ENCODE measurements at places on chromosomes 7 and 10.

DNA sequence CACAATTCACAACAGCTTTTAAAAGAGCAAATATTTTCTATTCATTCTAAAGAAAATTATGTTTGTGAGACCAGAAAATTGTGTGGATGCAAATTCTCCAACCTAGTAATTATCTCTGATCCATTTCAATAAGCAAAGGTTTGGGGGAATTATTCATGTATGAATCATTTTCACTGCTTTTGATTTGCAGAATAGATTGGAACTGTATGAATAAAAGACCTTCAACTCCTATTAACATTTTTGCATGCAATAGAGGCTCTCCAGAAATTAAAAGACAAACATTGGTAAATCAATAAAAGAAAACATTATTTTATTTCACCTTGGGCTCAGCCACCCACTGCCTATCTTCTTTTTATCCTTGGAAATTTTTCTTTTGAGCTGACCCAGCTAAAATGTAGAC lies 43.5 kb downstream of the FEZF1 start:
- no peak for DNase-seq

GRCh38 chr7:135430626-135431025 lies 79.3 kb downstream of the CNOT4 start:
- no peak for DNase-seq

DNA sequence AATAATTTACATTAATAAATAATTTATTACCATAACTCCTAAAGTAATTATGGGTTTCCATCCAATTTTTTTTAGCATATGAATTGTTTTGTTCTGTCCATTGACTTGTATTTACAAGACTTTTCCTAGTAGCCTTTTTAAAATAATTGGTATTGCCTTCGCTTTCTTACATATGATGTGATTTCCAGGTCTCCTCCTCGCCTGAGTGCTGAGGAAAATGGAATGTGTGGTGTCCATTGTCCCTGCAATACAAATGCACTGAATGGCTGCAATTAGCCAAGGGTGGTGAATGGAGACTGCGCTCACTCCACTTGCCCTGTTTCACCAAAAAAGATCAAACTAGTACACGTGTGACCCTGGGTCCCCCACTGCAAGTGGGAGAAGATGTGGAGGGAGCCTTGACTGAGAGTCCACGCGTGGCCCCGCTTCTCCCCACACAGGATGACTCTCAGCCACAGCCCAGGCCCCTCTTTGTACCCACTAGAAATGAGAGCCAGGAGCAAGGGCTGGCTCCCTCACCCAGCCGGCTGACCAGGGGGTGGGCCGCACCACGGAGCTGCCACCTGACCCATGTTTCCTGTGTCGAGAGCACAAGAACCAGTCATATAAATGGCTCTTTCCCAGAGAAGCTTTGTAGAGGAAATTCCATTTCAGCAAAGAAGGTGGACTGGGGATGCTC lies 52.6 kb downstream of the FAM53B start:
- no peak for DNase-seq

GRCh38 chr7:36208997-36209813 lies 56.2 kb downstream of the EEPD1 start:
- DNase-seq: no peak

GRCh38 chr7:70384024-70384423 lies 747.9 kb upstream of the GALNT17 start:
- no peak for DNase-seq

DNA sequence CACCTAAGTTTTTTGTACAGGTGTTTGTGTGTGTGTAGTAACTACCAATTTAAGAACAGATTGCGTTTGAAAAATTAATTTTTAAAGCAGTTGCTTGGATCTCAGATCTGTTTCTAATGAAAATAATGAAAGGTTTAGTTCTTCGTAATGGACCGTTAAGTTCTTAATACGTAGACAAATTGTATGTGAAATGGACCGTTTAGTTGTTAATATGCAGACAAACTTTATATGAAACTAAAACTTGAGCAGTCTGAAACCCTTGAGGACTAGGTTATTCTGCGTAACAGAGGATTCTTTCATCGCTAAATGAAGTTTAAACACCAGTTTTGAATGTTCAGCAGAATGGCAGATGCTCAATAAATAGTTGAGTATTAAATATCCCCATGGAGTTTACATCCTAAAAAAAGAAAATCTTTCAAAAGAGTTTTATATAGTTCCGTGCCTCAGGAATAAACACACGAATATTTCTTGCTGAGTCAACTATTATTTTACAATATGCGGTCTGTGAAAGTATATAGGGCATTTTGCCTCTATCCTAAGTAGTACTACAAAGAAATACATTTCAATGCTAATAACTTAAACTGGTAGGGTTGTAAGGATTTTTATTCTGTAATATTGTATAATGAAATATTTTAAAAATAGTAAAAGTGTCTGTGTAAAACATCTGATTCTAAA lies 1.2 kb downstream of the DBF4 start:
- DNase-seq: no peak

- no peak for DNase-seq
Measured at GRCh38 chr10:69211524-69211923, 8.6 kb upstream of the HKDC1 start.

DNA sequence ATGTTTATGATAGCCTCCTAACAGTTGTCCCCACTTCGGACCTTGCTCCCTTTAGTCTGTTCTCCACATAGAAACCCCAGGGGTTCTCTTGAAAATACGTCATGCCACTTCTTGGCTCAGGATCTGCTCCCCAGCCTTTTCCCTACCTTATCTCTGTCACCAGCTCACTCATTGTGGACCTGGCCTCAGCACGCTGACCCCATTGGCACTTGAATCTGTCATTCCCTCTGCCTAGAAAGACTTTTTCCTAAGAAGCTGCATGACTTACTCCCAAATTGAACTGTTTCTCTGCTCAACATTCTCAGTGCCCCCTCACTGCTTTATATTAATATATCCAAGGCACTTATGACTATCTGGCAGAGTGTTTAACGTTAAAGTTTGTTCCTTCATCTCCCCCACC lies 8.4 kb downstream of the EPDR1 start:
- no peak for DNase-seq

GRCh38 chr10:129946859-129947258 lies 17.2 kb downstream of the EBF3 start:
- no peak for DNase-seq

DNA sequence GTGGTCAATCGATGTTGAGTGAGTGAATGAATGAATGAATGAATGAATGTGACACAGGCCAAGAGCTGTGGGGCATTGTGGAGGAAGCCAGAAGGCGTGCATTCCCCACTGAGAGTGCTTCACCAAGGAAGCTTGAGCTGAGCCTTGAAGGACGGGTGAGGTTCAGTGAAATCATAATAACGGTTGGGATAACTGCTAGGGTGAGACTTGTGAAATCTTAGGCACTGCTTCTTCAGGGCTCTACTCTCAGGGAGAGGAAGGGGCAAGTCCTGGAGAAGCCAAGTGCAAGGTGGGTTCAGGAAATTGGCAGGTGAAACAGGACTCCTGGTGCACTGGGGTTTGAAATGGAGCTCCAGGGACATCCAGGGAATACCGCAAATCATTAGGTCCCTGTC lies 23.7 kb upstream of the PRKAG2 start:
- no peak for DNase-seq

GRCh38 chr7:41889040-41889439 lies 186.2 kb upstream of the INHBA start:
- DNase-seq: no peak

DNA sequence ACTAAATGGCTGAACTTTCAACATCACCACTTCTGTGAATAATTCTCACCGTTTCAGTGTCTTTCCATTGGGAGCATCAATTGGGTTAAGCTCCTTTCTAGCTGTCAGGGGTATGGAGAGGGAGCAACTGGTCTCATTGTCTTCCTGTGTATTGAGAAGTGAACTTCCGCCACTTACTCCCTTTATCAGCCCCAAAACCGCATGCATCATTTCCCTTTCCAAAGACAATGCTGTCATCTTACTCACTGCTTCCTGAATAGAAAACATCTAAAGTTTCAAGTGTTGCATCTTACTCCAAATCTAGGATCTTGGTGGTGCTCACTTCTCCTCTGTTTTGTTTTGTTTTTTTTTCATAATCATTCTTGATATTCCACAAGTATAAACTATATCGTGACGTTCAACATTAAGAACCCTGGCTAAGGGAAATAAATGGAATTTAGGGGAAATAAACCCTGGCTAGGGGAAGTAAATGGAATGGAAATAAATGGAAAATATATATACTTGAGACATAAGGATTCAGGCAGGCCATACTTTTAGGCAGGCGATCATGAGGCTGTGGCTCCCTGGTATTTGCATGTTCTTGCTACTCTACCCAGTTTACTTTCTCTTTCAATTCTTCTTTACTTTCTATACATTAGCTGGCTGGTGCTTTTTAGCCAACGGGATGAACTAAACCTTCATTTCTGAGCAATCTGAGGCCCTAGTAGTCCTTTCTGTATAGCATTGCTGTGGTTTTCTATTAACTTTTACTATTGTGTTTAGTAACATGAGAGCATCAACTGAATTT lies 371.9 kb downstream of the BMPER start:
- no peak for DNase-seq

- no peak for DNase-seq
Measured at GRCh38 chr10:24007359-24007758, 201.6 kb upstream of the KIAA1217 start.

DNA sequence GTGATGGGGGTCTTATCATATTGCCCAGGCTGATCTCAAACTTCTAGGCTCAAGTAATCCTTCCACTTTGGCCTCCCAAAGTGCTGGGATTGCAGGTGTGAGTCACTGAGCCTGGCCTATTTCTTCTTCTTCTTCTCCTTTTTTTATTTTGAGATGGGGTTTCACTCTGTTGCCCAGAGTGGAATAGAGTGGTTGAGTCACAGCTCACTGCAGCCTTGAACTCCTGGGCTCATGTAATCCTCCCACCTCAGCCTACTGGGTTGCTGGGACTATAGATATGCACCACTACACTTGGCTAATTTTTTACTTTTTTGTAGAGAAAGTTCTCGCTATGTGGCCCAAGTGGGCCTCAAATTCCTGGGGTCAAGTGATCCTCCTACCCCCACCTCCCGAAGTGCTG lies 124.3 kb downstream of the SKIDA1 start:
- DNase-seq: no peak

DNA sequence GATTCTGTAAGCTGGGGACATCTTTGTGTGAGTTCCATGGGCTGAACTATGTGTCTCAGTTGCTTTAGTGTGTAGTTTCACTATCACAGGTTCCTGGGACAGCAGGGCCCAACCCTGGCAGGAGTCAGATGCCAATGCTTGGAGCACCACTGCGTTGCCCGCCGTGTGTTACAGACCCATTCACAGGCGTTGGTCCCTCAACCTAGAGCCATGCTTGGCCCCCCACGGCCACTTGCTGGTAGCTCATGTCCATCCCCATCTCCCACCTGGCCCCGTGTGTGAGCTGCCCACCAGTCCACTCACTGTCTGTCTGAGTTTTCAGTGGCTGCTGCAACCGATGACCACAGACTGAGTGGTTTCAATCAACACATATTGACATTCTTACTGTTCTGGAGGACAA lies 546.9 kb downstream of the TCERG1L start:
- DNase-seq: no peak

DNA sequence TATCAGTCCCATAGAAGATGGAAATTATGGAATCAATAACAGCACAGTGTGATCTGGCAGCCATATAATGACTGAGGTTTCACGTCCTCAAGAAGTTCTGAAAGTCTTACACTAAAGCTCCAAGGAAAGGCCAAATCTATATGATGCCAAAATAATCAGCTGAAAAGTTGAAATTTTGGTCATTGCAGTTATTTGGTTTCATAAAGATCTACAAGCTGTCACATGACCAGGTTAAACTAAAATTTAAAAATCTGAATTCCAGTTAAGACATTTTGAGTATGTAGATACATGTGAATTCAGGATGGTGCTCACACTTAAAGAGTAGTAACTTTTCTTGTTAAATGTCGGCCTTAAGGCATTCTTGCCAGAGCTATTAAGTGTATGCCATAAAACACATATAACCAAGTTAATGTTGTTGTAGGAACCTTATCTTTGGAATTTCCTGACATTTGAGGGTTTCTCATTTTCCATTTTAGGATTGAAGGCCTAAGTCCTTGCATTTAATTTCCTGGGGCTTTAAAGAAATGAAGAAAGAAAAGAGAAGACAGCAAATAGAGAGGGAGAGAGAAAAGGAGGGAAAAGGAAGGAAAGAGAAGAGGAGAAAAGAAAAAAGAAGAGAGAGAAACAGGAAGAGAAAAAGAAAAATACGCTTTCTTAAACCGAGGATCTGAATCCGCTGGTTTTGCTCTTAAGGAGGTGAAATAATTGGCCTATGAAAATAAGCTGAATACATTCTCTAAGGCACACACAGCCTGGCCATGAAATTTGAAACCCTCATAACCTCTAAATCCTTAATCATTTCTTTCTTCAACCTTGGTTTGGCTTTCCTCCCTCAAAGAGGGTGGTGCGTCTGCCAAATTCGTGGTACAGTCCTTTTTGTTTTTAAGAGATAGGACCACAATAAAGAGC lies 43.8 kb downstream of the DENND2A start:
- DNase-seq: no peak

- no peak for DNase-seq
Measured at GRCh38 chr10:29324220-29324841, 35.5 kb downstream of the LYZL1 start.

DNA sequence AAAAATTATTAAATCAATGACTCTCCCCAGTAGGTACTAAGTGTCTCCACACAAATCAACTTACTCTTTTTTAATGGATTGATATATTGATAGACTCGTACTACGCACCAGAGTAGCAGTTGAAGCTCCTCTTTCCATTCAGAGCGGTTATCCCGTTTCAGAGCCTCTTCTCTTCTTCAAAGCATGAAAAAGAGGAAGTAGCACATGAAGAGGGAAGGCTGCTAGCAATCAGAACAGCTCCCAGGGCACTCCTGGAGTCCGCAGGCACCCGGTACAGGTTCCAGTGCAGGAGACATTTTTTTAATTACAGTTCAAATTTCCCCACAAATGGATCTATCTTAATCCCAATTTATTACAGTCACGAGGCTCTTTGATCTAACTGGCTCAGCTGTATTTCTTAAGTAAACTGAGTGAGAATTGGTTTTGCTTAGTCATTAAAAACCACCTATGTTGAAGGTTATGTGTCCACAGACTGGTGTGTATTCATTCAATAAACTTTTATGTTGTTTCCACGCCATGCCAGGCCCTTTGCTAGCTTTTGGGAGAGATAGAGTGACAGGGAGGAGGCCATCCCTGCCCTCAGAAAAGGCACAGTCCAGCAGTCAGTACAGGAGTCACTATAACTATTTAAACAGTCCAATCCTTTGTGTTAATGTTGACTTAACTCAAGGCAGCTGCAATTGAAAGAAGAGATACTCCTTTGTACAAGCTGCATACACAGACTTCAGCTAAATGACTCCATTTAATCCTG lies 32.1 kb upstream of the CALN1 start:
- DNase-seq: no peak

DNA sequence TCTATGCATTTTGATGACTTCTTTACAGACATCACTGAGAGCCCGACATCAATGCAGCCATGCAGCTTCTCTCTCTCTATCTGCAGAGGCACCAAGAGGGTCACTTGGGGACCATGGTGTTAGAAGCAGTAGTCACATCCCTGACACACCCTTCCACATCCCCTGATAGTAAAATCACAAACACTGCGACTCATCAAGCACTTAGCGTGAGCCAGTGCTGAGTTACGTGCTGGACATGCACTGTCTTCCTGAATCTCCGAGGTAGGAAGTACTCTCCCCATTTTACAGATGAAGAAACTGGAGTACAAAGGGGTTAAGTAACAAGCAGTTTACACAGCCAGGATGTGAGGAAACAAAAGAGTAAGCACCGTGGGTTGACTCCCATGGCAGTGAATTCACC lies 109.2 kb downstream of the OSBPL3 start:
- no peak for DNase-seq

GRCh38 chr10:3132036-3133025 lies 40.3 kb downstream of the PITRM1 start:
- no peak for DNase-seq

Data from esophagus squamous epithelium (tissue), 5 donors.